Activated naive CD4-positive, alpha-beta T cell (primary cell): ENCODE measurements at places on chromosomes 4 and X.
A peak's percentile ranks its signal among the peaks of the same experiment; 100 is the strongest.

GRCh38 chrX:39823854-39824253, 273.9 kb downstream of the BCOR start:
- DNase-seq = no peak

- no peak for DNase-seq
Measured at GRCh38 chrX:38352362-38352761, at the start of gene OTC. Gene OTC (plus strand): TSS chrX:38352604. CDS start chrX:38352697, 93 bp downstream.

GRCh38 chr4:52197306-52197705, 146.2 kb downstream of the SPATA18 start:
- DNase-seq = no peak

GRCh38 chrX:38891641-38892413, 90.6 kb downstream of the MID1IP1 start:
- DNase-seq = no peak

- no peak for DNase-seq
Measured at GRCh38 chr4:147479786-147480185, 1.1 kb upstream of the EDNRA start.

DNA sequence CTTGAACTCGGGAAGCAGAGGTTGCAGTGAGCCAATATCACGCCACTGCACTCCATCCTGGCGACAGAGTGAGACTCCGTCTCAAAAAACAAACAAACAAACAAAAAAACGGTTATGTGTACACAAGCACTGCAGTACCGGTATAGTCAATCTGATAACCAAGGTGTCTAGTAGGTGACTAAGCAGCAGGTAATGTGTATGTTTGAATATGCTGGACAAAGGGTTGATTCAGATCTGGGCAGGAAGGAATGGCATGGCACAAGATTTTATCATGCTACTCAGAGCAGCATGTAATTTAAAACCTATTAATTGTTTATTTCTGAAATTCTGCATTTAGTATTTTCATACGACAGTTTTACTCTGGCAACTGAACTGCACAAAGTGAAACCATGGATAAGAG, 41.7 kb downstream of the MAGEC1 start:
- DNase-seq = no peak

GRCh38 chr4:100056701-100057100, 106.6 kb upstream of the H2AZ1 start:
- DNase-seq = no peak

GRCh38 chr4:184251670-184251980, 34.0 kb upstream of the ENPP6 start:
- DNase-seq = no peak

- DNase-seq = no peak
Measured at GRCh38 chr4:129583868-129584267, 487.9 kb downstream of the C4orf33 start.

DNA sequence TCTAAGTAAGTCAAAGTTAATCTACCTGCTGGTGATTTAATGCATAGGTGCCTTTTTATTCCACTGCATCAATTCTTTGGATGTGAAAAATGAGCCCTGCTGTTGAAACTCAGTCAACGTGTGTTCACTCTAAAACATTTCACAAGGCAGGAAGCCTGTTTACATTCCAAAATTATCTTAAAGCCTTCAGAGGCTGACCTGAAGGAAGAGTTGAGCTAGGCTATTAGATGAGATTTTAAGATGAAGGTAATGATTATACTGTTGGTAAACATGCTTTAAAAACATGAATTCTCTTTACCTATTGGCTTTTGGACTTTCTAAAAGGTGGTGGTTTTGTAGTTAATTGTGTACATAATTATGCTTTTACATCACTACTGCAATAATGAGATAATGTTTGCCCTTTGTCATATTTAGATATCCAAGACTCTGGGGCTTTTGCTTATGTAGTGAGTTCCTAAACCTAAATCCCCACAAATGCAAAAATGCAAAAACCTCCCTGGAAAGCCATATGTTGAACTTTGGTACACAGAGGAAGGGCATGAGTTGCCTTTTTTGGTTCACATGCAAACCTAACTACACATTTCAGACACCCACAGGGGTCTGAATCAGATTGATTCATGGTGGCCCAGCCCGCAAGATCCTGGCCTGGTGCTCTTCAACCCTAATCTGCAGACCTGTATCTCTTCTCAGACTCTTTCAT, 92.3 kb downstream of the KLHL8 start:
- no peak for DNase-seq

GRCh38 chr4:78057135-78057599, at the start of gene FRAS1:
Gene FRAS1 (plus strand): TSS chr4:78057323. CDS start chr4:78058010, 687 bp downstream.
- DNase-seq = no peak

- DNase-seq = no peak
Measured at GRCh38 chr4:73777612-73778011, 37.2 kb downstream of the CXCL8 start.

DNA sequence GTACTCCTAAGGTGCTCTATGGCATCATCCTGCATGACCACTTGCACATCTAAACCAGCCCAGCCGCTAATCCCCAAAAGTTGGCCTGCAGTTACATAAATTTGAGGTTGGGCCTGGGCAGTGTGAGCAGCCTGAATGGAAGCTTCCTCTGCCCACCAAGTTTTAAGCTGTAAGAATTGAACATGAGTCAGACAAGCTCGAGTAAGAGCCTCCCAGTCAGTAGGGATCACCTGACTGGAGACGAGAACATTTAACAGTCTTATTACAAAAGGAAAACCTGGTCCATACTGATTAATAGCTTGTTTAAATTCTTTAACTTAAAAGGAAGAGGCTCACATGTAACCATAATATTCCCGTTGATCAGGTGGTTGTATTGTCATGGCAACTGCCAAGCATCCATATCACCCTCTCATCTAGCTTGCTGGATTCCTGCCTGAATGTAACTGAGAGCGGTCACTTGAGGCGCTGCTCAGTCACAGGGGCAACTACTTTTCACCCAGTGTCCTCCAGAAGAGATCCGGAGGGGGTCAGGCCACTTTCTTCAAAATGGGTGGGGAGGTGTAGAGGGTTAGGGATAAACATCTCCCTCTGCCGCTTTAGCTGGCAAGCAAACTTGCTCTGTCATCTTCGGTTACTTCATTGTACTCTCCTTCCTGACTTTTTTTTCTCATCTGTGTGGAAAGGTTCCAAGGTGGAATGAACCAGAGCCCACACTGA, 56.6 kb upstream of the WDR1 start:
- no peak for DNase-seq

DNA sequence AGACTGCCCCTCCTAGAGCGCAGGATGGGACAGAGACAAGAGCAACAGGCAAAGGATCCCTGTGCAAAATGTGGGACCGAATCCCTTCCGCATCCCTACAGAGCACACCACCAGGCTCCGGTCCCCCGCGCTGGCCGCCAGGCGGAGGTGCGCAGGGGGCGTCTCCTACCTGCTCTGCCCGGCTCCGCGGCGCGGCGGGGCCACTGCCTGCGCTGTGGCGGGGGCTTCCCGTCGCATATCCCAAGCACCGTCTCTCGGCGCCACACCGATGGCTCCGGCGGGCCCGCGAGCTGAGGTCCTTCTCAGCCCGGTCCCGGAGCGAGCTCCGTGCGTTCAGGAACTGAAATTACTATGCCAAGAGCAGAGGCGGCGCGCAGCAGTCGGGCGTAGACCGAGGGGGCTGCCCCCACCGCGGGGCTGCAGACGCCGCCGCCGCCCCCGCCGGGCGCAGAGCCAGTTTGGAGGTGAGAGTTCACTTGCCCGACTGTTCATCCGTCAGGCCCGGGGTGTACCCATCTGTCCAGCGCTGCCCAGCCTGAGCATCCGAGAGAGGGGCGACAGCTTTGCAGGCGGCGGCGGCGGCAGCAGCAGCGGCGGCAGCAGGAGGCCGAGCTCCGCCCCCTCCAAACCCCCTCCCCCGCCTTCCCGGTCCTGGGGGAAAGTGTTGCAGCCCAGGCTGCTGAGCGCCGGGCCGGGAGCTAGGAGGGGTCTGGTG, at the start of gene GPRIN3:
Gene GPRIN3 (minus strand): TSS at position 355 of the 715 bp plus-strand sequence. CDS start 57,690 bp downstream, outside the sequence.
- peak; percentile 69 for DNase-seq

DNA sequence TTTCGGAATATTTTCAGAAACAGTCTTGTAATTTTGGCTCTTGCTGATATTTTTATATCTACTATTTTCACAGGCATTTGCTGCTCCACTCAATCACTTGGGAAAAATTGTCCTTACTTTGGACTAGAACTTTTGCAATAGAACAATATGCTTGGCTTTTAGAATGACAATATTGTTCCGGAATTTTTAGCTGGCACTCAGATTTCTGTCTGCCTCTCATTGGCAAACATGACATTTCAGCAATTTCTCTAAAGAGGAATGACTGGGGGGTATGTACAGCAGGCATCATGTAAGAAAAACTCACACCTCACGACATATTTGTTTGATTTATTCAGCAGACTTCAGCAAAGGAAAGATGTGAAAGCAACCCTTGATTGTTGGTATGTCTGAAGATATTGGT, 243.6 kb upstream of the GPRIN3 start:
- DNase-seq = no peak

- no peak for DNase-seq
Measured at GRCh38 chr4:154406018-154406795, 85.4 kb downstream of the DCHS2 start.

DNA sequence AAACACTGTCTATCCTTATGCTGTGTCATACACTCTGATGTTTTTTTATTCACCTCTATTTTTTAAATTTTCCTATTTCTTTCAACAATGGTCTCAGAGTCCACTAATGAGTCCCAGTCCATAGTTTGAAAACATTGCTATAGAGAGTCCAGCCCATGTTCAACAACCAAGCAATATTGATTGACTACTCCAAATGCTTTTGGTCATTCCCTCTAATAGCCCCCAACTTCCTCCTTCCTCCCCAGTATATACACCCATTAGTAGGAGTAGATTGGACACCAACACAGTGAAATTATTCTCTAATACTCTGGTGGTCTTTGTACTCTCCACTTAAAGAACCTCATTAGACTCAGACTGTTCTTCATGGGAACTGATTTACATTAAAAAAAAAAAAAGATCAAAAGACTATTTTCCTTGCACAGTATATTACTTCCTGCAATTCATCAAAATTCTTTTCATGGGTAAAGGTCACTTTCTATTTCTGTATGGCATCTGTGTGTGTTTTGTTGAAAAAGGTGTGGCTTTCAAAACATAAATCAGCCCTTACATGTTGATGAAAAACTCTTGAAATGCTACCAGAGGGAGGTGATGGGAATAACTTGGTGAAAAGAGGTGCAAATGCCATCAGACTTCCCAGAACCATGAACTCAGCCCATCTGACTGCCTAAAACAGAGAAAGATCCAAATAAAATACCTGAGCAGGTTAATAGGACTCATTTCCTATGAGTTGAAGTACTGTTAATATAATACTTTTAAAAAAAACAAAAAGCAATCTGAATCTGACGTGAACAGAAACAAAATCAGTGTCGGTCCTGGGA, 250.3 kb upstream of the KLF3 start:
- DNase-seq = no peak

GRCh38 chrX:72205706-72206105, 24.1 kb downstream of the PIN4 start:
- DNase-seq = no peak

- DNase-seq = no peak
Measured at GRCh38 chr4:121277194-121278105, 103.4 kb downstream of the QRFPR start.

DNA sequence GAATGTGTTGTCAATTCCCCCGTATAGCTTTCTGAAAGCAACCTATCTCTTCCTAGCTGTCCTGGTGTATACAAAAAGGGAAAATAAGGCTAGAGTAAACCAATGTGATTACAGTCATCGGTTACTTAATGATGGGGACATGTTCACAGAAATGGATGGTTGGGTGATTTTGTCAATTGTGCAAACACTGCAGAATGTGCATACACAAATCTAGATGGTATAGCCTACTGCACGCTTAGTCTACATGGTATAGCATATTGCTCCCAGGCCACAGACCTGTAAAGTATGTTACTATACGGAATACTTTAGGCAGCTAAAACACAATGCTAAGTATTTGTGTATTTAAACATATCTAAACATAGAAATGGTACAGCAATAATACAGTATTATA, 5.1 kb downstream of the DTHD1 start:
- no peak for DNase-seq

GRCh38 chr4:67020438-67020797, 524.9 kb downstream of the CENPC start:
- DNase-seq = no peak

DNA sequence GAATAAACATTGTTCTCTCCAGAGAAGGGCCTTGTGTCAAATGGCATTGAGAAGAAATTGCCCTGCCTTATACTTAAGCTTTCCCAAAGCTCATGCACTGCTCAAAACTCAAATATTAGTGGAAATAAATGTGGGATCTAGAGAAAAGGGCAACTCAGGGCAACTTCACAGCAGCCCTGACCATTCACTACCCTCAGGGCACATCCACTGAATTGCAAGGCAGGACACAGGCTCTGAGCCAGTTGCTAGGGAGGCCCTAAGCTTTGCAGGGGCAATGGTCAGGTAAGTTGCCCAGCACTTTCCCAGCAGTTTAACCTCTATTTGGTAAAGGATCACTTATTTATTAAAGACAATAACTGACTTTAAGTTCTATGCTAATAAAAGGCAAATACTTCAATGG, 255.3 kb upstream of the TEX13A start:
- DNase-seq = no peak

- no peak for DNase-seq
Measured at GRCh38 chr4:184573701-184574100, 75.5 kb downstream of the CASP3 start.

- DNase-seq = no peak
Measured at GRCh38 chr4:90093526-90093925, 33.7 kb upstream of the CCSER1 start.

DNA sequence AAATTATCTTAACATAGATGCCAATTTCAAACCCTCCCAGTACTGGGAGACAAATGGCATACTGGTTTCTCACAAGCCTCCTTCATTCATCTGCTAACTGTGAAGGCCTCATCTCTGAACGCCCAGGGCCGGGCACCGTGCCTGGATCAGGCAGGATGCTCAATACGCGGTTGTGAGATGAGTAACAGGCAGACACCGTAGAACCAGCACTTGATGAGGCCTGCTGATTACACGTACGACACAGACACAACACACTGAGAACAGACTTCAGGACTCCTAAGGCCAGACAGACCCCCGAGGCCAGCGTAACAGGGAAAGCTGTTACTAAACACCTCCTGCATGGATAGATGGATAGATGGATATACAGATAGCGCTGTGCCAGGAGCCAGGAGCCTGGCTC, 154.6 kb downstream of the AFAP1 start:
- DNase-seq = no peak

- DNase-seq = no peak
Measured at GRCh38 chrX:134885336-134886001, 105.3 kb upstream of the SMIM10 start.

DNA sequence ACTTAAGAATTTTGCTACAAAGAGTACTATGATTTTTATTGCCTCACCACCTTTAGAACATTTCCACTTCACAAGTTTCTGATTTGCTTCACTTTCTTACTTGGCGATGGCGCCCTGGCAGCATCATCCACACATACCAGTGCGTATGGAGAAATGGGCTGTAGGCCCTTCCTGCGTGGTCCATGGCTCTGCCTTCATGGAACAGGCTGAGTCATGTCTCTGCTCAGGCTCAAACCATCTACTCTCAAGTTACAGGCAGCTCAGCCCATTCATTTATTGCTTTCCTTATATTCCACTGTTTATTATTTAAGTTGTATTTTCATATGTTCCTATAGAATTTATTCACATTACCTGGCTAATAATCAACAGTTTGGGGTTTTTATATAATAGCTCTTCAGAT, 21.1 kb downstream of the CASP3 start:
- DNase-seq = no peak

- no peak for DNase-seq
Measured at GRCh38 chrX:135434258-135435138, 12.8 kb downstream of the SMIM10L2A start.
